Endothelial cell of umbilical vein (primary cell): ENCODE measurements at places on chromosomes 4 and X. TPM values are rescaled to one million over a fixed set of nuclear protein-coding genes. Genes with fewer than 3 reads are reported as not detected.

The NPY1R gene
- total RNA-seq: not detected in 2 replicates

The CASK gene
- 30.4 and 32.7 TPM in 2 replicates for total RNA-seq

- no peak overlapping the region for H3K27ac ChIP-seq
- no peak for DNase-seq
- H3K4me3 ChIP-seq: no peak overlapping the region
Observed at GRCh38 chr4:106269711-106270110, 46.3 kb downstream of the TBCK start.

- no peaks in the 10 kb centered on the region for H3K36me3 ChIP-seq
- no peak overlapping the region for H3K27ac ChIP-seq
- no peak overlapping the region for H3K4me3 ChIP-seq
- no peaks in the 10 kb centered on the region for H3K27me3 ChIP-seq
Observed at GRCh38 chr4:9812501-9813340, 31.3 kb downstream of the DRD5 start.
